Right cardiac atrium (tissue), 5 donors: ENCODE measurements at places on chromosomes 7 and 10. TPM values are rescaled to one million over a fixed set of nuclear protein-coding genes. Genes with fewer than 3 reads are reported as not detected.
A peak's percentile ranks its signal among the peaks of the same experiment; 100 is the strongest.

DNA sequence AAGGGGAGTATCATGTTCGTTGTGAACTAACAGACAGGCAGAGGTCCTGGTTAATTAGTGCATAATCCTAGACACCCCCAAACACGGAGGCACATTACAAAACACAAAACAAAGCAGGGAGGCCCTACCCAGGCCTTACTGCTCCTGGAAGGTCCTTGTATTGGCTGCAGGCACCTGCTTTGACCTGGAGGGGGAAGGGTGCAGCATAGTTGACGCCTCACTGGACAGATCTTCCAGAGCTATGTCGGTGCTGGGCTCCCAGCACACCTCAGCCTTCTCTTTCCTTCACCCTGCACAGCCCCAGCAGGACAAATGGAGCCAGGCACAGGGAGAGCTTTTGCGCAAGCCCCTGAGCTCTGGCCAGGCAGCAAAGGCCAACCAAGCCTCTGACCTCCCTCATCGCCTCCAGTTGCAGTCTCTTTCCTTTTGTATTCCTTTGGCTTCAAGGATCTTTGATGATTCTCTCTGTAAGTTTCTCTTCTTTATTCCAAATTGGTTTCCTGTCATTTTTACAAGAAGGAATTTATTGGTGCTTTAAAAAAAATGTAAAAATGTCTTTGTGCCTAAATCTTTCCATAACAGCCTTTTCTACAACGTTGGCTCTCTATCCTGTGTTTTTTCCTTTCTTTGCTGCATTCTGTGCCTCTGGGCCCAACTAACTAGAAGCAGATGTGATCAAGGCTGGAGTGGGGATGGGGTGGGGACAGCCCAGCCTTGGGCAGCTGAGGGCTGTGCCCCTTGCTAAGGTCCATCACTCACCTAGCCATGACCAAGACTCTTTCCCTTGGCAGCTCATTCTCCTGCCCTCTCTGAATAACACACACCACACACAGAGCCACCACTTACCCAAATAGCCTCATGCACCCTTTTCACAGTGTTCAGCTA lies 317.1 kb upstream of the NPVF start:
- peak; percentile 34 for DNase-seq

DNA sequence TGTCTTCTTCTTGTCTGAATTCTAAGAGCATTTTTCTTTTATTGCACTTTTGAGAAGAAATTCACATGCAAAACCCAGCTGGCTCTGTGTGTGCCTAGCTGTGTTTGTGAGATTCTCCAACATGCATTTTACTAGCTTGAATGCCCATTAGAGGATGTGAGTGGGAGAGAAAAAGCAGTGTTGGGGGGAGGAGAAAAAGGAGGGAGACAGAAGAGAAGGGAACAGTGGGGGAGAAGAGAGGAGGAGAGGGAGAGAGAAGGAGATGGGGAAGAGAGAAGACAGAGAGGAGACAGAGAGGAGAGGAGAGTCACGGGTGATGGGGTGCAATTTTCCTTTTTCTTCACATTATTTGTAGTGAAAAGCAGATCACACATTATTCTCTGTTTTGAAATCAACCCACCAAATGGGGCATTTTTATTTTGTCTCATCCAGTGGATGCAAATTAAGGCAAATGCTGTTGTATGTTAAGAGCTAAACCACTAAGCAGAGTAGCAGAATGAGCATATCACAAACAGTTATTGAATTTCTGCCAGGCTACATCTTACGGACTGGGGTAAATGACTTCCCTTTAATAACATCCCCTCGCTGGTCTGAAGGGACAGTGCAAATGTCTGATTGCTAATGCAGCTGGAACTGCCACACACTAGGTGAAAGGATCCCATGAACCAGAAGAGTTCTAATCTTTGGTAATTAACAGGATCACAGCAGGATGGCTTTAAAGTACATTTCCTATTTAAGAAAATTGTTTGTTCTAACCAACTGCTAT lies 849 bp downstream of the LRRN3 start:
- DNase-seq, result no peak

The MYO3A gene
- not detected for total RNA-seq

GRCh38 chr7:106196460-106197021 lies 84.4 kb upstream of the SYPL1 start:
- DNase-seq, result no peak

The LBX1 gene
- total RNA-seq, result not detected

The RNLS gene
- total RNA-seq, result 20.8 TPM

DNA sequence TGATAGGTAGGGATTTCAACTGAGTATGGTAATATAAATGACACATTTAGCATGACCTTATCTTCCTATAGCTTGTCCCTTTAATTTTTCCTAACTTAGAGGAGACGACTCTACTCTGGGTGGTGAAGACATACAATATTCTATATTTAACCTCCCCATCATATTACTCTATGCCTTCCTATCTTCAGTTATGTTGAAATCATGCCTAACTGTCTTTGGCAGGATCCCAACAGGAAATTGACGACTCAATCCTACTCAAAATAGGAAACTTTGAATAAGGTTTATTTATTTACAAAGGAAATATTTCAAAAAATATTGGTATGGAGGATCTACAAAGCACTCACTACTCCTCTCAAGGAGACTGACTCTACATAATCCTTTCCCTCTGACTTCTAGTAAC lies 24.1 kb upstream of the SEMA3A start:
- no peak for DNase-seq

- DNase-seq, result no peak
These were observed 32.0 kb upstream of the RBM20 start for GRCh38 chr10:110612087-110612486.

DNA sequence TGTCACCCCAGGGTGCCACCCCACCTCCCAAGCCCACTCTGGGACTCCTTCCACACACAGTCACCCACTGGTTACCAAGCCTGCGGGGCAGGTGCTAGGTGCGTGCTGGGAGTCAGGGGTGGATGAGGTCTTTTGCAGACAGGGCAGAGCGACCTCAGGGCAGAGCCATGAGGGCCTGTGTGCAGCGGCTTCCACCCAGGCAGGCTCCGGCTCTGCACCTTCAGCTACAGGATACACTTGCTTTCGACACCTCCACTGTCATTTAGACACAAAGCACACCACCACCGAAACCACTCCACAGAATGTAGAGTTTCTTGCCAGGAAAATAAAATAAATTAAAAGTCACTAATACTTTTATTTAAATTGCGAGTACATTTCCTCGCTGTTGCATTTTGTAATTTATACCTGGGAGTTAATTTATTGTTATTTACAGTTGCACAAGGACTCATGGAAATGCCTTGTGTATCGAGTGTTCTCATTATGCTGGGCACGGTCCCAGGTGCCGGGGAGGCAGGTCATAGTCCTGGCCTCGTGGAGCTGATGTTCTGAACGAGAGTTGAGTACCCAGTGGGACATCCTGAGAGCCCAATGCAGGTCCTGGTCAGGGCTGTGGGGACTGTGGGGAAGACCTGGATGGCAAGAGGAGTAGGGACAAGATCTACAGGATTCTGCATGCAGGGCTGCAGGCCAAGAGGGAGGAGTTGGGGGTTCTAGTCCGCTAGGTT lies 127.8 kb downstream of the CUX1 start:
- DNase-seq, result no peak

- peak; percentile 71 for DNase-seq
These were observed 33.2 kb upstream of the MKRN1 start for GRCh38 chr7:140512317-140513000.

DNA sequence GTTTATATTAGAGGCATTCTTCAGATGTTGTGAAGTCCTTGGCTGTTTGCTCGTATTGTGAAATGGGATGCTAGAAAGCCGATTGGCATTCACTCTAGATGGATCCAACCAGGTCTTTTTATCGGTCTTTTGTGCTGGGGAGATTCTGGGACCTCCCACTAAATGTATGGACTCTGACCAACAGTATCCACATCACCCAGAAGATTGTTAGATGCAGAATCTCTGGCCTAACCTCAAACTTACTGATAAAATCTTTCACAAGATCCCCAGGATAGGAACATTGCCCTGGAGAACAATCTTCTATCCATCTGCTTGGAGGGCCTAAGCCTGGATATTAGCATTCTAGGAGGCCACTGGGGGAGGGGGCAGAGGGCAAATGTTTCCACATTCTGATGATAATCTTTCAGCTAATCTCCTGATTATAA lies 160.9 kb downstream of the PLXDC2 start:
- DNase-seq, result no peak

DNA sequence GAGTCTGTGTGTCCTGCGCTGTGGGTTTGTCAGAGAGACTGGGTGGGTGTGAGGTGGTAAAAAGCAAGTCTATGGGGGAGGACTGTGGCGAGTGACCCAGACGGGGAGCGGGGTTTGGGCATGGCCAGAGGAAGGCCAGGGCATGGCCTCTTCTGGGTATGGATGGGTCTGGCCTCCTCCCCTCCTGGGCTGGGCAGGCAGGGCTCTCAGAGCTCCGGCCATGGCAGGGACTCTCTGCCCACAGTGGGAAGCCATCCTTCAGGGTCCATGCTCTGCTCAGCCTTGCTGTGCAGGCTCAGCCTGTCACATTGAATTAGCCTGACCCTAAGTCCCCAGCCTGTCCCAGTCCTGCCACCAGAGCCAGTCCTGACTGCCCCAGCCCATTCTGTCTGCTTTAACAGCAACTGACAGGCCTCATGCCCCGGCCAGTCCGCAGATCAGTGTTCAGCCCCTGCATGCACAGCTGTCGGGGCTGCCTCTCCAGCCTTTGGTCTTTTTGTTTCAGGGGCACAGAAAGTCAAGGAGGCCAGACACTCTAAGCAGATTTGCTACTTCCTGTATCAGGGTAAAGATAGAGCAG lies 7.9 kb downstream of the ANTXRL start:
- no peak for DNase-seq
